OCI-LY7 (cell line): ENCODE measurements at places on chromosomes 11 and 22.

DNA sequence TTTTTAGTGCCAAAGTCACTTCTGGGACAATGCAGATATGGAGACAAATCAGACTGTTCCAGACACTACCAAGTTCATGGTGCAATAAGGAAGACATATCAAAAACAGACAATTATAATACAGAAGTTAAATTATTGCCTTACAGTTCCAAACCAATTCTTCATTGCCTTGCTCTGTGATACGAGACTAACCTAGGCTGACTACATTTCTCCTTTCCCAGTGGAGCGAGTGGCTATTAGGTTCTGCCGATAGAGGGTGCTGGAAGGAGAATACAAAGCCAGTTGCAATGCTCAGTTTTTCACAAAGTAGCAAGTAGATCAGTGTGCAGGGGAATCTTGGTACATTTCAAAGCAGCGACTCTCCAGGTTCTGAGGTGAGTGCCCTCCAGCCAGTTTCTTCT lies 67.8 kb downstream of the FAM168A start:
- peak; percentile 18 for DNase-seq

DNA sequence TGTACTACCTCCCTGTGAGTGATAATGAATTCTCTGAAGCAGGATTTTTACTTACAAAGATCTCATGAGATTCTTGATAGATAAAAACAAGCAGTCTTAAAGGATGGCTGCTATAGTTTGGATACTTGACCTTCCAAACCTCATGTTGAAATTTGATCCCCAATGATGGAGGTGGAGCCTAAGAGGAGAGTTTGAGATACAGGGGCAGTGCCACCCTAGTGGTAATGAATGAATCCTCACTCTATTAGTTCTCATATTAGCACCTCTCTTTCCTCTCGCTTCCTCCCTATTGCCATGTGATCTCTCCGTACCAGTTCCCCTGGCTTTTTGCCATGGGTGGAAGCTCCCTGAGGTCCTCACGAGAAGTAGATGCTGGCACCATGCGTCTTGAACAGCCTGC lies 37.9 kb upstream of the OR8B8 start:
- DNase-seq = no peak

DNA sequence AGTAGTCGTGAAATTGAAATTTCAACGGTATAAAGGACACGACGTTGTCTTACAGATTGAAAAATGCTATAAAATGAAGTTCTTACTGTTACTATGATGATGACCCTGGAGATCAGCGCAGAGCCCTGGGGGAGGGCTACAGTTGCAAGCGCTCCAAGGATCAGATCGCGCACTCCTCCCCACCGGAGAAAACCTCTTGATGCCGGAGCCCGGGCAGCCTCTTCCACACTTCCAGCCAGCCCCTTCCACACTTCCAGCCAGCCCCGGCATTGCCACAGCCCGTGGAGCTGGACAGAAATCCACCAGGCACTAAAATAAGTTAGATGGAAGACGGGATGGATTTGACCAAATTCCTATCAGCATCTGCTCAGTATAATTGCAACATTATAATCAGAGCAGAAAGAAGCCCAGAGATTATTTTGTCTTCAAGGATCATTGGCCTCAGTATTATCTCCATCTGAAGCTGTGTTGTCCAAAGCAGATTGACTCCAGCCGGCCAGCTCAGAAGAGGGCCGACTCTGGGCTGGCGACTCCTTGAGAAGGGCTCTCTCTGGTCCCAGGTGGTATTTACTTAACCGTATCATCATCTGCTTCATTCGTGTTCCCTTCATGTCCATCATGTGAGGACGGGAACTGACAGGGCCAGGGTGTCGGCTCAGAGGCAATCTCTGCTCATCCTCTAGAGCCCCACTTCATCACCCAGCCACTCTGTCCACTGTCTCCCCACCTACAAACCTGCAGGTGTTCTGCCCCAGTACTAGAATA lies 777 bp upstream of the MICAL3 start:
- peak; percentile 35 for DNase-seq

DNA sequence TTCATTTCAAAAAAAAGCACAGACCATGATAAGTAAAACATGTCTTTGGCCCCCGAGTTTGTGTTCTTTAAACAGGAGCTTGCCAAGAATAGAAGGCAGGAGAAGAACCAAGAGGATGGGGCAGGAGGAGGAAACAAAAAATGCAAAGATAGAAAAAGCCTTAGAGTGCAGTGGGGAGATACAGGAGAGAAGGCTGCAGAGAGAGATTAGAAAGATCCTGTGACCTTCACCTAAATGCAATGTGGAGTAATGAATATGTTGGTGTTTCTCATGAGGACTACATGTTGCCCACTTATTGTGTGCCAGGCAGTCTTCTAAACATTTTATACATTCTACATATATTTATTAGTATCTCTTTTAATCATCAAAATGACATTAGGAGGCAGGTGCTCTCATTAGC lies 2.3 kb upstream of the APLNR start:
- no peak for DNase-seq

DNA sequence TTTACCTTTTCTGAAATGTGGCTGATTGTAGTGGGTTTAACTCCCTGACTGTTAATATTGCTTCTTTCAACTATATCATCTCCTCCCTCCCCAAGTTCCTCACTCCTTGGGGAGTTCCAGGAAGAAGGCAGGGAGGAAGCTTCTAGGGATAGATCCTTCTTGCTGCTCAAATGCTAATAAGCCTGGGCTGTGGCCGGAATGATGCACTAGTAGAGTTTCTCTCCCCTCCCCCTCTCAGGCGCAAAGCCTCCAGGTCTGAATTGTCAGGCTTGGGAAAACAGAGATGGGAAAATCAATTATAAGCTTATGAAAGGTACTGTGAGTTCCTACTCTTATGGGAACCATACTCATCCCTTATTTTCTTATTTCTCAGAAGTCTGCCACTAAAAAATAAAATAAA lies 30.8 kb downstream of the FEZ1 start:
- DNase-seq = no peak

- no peak for DNase-seq
These were observed 2.4 kb upstream of the FGF3 start for GRCh38 chr11:69821511-69822040.

DNA sequence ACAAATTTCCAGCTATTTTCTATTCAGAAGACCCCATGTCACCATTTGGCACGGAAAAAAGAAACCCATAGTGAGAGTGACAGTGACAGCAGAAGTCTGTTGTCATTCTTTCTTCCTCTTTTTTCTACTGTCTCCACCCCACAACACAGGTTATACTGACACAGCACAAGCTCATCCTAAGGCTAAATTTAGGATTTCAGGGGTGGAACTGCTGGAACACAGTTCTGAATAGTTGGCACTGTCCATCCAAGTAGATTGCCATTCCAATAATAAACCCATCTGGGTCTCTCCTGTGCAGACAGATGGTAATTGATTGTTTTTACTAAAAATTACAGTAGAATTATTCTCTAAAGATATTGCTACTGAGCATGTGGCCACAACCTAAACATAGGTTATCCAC lies 95.2 kb upstream of the C11orf87 start:
- DNase-seq = no peak

GRCh38 chr11:125117429-125117828 lies 6.0 kb upstream of the TMEM218 start:
- DNase-seq = no peak

- no peak for DNase-seq
These were observed 90.7 kb downstream of the C11orf87 start for GRCh38 chr11:109512680-109513079.
